Lung microvascular endothelial cell (primary cell): ENCODE measurements at places on chromosomes 2 and 18.
A peak's percentile ranks its signal among the peaks of the same experiment; 100 is the strongest.

GRCh38 chr2:137049518-137049917 is 284.2 kb downstream of the THSD7B start:
- no peak for DNase-seq

- DNase-seq, result no peak
These were observed 63.5 kb downstream of the ANKRD44 start for GRCh38 chr2:197247083-197247482.

DNA sequence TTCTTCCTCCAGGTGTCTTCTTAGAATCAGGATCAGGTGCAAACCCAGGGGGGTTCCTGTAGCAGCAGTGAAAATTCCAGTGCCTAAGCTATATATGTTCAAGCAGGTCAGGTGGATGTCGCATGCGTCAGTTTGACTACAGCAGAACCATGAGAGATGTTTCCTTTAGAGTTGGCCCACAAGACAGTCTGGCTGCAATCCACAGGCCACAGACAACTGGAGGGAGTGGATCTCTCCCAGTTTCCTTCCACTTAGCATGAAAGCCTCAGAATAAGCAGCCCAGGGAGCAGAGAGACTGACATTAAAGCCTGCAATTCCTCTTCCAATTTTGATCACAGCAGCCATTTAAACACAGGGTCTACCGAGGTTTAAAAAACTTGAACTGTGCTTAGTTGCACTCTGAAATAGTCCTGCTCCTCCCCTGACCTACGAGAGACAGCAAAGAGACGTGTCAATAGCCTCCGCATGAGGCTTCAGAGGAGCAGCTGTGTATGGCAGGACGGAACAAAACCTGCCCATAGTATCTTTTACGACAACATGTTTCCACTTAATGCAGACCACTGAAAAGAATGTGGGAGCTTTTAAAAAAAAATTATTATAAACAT is 988 bp upstream of the KCNE4 start:
- no peak for DNase-seq

DNA sequence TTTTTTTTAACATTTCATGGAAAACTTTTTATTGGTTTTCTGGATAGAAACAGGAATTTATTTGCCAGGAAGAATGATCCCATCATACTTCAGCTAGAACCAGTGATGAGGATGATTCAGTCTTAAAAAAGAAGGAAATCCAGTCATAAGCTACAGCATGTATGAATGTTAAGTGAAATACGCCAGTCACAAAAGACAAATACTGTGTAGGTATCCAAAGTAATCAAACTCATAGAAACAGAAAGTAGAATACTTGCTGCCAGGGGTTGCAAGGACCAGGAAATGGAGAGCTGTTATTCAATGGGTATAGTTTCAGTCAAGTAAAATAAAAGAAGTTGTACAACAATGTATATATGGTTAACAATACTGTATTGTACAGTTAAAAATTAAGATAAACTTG is 21.3 kb downstream of the PSME4 start:
- peak; percentile 76 for DNase-seq

GRCh38 chr2:216372761-216373291 is 543 bp upstream of the MARCHF4 start:
- DNase-seq, result no peak

DNA sequence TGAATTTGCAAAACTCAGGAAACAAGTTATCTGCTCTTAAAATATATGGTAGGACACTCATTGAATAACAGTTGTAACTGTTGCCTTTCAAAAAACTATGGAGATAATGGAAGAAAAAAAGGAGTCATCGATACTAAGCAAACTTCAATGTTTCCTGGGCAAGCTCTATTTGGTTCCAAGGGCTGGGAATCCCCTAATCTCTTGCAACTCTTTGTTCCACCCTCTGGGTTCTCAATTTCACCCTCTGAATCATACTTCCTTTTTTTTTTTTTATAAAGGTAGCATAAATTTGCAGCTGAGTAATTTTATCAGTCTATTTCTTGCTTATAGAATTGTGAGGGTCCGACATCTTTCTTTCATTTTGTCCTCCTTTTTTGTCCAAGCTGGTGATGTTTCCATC is 36.7 kb downstream of the SLC9A4 start:
- DNase-seq, result peak; percentile 6

DNA sequence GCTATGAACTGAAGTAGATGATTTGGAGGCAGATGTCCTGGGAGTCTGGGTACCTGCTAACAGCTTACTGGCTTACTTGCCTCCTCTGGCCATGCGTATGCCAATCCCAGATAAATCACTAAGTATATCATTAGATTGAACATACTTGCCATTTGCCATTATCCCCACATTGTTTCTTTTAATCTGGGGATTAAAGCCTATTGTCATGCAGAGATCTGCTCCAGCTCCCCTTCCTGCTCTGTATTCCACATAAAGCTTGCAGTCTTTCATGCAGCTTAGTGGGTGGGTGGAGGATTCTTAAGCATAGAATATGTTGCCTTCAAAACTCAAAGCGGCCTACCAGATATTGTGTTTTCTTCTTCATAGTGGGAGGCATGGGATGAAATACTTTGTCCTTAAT is 311.8 kb upstream of the MMADHC start:
- no peak for DNase-seq
